LoVo (cell line): ENCODE measurements at places on chromosomes 1 and 21.

- DNase-seq, result no peak
Observed at GRCh38 chr1:85180869-85181268, 19.9 kb downstream of the SYDE2 start.

DNA sequence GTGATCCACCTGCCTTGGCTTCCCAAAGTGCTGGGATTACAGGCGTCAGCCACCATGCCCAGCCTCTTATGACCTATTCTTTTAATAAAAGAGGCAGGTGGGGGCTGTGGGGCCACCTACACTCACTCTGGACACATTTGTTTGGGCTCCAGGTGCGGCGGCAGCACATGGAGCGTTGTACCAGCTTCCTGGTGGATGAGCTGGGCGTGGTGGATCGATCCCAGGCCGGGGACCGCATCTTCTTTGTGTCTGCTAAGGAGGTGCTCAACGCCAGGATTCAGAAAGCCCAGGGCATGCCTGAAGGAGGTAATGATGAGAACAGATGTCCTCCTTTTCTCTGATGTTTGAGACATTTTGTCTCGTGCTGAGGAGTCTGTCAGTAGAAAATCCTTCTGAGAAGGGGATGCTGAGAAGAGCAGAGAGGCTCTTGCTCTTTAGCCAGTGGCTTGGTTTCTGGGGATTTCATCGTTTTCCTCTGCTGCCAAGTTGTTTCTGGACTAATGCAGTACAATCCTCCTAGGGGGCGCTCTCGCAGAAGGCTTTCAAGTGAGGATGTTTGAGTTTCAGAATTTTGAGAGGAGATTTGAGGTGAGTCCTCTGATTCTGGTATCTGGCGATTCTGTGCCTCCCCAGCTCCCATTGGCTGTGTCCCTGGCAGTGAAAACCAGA, 17.9 kb upstream of the MIIP start:
- DNase-seq, result peak; percentile 10

GRCh38 chr1:188343914-188344313, 1515.2 kb downstream of the PLA2G4A start:
- DNase-seq, result no peak

- no peak for DNase-seq
Observed at GRCh38 chr1:202054094-202054493, 43.7 kb downstream of the ELF3 start.

- no peak for DNase-seq
Observed at GRCh38 chr1:206538086-206538770, 30.9 kb downstream of the RASSF5 start.

DNA sequence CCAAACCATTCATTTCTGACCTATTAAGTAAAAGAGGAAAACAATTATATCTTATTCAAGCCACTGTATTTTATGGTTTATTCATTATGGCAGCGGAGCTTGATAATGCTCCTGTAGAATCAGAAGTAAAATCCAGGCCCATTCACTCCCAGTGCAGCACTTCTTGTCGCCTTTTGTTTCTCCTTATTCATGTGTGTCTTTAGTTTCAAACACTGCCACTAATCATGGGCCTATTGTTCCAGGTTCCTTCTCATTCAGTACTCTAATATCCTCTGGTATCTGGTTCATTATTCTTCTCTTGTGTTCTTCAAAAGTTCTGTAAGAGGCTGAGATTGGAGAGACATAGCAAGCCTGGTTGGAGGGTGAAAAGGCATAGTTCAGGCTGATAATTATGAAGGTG, 218.3 kb downstream of the LRRIQ3 start:
- no peak for DNase-seq

DNA sequence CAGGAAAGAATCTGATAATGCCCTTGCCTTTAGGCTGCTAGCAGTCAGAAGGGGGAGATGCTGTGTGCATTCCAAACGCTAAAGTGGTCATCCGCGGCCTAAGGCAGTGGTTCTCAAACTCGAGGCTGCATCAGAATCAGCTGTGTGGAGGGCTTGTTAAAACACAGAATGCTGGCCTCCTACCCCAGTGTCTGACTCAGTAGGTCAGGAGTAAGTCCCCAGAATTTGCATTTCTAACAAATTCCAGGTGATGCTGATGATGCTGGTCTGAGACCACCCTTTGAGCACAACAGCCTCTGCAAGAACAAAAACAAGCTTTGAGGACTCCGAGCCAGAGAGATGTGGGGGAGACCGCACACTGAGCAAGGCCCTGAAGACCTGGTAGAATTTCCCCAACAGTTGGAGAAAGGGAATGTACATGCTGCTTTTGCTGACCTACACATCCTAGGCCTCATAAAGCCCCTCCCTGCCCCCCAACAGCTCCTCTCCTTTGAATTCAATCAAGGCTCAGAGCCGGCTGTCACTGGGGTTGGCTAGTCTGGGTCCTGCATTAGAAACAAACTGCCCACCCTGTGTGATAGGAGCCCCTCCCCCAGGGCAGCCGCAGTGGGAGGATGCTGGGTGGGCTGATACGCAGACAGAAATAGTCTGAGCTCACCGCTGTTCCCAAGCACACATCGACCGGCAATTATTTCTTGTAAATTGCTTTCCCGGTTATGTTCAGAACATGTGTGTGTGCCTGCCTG, 27.1 kb downstream of the SHISAL2A start:
- no peak for DNase-seq

DNA sequence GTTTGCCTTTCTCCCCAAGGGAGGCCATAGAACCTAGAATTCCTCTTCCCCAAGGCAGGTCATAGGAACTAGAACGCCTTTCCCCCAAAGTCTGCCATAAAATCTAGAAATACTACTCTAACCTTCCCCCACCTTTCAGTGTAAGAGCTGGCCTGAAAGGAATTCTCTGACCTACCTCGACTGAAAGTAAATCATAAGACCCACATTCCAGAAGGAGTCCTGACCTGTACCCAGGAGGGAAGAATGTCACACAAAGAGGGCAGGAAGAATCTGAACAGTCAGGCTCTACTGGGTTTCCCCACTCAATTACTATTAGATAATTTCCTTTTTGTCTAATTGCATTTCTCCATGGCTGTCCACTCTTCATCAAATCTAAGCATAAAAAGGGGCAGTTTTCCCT, 5.7 kb upstream of the ATG4C start:
- DNase-seq, result no peak

GRCh38 chr1:174818014-174818616, 181.6 kb upstream of the CACYBP start:
- DNase-seq, result no peak

GRCh38 chr1:77757603-77758002, 2.0 kb downstream of the USP33 start:
- no peak for DNase-seq

DNA sequence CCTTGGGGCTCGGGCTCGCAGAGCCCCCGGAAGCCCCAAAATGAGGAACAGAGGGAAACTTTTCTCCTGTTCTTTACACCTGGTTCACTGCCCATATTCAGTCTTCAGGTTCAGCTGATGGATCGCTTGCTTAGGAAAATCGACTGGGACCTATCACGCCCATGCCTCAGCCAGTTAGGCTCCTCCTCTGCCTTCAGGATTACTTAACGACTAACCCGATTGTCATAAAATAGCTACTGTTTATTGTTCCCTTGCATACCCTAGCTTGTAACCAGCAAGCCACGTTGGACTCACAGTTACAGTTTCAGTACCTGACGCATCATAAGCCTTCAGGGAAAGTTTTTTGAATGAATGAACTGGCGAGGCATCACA, 692 bp downstream of the TARDBP start:
- DNase-seq, result peak; percentile 38

DNA sequence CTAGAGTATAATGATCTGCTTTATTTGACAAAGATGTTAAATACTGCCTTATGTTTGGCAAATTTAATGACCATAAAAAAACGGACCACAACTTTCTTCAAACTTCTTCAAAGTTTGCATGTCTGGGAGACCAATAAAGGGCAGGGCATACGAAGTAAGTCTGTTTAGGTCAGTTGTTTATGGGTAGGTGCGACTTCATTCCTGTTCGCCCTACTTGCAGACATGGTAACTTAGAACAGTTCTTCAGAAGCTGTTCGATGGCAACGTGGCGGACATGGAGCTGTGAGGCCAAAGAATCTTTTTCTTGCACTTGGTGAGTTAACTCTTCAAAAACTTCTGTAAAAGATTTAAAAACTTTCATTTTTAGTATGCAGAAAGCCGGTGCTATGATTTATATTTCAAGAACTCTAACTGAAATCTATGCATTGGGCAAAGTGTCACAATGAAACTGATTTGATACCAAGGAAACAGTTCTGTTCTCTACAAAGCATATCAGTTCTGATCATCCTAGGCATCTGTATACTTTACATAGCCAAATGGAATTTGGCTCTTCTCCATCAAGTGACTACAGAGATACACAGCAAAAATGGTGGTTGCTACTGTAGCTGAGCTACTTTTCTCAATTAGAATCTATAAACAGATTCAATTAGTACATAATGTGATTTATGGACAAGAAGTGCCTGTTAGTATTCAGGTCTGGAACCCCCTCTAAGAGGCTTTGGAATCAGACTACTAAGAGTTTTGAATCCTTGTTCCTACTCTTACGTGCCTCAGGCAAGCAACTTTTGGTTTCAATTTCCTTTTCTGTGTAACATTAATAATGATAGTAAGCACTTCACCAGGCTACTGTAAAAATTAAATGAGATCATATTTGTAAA, 25.7 kb downstream of the C21orf91 start:
- DNase-seq, result no peak

DNA sequence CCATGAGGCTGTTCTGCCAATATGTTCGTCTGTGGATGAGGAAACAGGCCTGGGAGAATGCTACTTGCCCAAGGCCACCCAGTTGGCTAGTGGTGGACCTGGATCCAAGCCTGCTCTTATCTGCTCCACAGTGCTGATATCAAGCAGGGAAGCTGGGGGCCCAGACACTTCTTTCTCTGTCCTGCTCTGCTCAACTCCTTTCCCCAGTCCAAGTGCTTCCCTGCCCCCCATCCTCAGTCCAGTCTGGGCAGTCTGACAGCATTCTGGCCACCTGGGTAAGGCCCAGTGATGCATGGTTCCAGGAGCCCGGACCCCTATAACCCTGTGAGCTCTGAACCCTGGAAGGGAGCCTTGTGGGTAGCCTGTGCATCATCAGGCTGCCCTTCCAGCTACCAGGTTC, 4.2 kb upstream of the PAQR7 start:
- no peak for DNase-seq

DNA sequence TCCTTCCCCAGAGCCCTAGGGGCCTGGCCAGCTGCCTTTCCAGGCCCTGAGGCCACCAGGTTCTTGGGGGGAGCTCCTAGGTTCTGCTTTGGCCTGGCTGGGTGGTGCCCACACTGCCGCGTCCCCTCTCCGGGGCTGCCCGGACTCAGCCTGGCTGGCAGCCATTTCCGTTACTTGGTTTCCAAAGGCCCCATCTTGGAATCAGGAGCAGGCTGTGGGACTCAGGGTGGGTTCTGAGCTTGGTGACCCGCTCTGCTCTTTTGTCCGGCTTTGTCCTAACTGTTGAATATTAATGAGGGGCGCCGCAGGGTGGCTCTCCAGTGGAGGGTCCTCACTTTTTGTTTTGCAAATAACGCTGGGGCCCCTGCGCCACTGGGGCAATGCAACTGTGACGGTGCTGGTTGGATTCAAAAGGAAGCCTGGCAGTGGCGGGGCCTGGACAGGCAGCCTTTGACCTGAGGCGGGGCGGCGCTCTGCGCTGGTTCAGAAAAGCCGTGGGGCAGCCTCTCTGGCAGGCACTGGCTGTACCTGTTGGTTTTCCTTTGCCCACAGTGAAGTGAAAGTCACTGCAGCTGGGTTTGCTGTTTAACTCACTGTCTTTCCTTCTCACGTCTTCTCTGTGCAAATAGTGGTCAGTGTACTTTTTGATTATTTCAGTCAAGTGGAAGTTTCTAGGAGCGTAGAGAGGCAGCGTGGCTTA, 20.2 kb downstream of the SKI start:
- no peak for DNase-seq

- DNase-seq, result no peak
Observed at GRCh38 chr1:3588395-3588794, 22.9 kb downstream of the MEGF6 start.

- no peak for DNase-seq
Observed at GRCh38 chr21:45640888-45641479, 2.5 kb upstream of the PCBP3 start.

DNA sequence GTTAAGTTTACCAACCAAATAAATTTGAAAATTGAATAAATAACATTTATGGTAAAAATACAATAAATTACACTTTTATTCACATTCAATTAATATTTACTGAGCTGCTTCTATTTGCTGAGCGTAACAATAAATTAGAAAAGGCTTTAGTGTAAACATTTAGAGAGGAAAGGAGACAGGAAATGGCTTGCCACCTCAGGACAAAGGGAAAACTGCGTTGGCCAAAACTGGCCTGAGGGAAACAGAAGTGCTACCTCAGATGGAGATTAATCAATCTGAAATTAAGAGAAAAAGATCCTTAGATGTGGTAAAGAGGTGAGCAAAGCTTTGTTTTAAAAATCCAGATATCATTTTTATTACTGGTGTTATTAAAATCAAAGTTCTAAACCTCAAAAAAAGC, 128.0 kb downstream of the SLC44A5 start:
- no peak for DNase-seq

- no peak for DNase-seq
Observed at GRCh38 chr1:147292631-147293251, 50.3 kb downstream of the CHD1L start.

DNA sequence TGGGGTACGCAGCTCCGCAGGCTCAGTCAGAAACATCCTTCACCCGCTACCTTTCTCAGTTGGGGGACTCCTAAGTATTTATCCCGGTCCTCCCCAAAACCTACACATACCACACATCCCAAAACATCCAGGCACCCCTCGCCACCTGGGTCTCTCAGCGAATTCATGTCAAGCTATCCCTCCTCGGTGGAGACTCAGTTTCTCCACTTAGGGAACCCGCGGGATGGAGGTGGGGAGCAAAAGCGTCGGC, 1.3 kb upstream of the ZBTB7B start:
- DNase-seq, result no peak

DNA sequence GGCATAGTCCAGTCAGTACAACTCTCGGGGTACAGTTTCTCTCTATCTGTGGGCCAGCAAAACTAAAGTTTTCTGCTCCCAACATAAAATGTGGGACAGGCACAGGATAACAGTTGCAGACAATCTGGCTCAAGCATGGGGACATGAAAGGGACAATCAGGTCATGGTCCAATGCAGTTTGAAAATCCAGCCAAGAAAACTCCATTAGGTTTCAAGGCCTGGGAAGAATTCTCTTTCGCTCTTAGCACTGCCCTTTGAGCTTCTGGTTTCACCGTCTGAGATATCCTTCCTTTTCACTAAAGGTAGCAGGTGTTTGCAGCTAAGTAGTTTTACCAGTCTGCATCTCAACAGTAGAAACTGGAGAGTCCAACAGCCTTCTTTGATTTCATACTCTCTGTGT, 21.1 kb upstream of the IL22RA1 start:
- DNase-seq, result no peak

- DNase-seq, result no peak
Observed at GRCh38 chr21:21547368-21547953, 549.3 kb downstream of the NCAM2 start.

- DNase-seq, result peak; percentile 5
Observed at GRCh38 chr21:21101911-21102310, 103.7 kb downstream of the NCAM2 start.
